ENCODE measurements at places on chromosomes 1 and 21.

- DNase-seq, result no peak
Observed at GRCh38 chr21:42319376-42319775, 4.2 kb upstream of the TFF3 start.

GRCh38 chr1:214380396-214380795, 99.4 kb downstream of the SMYD2 start:
- peak; percentile 41 for DNase-seq

DNA sequence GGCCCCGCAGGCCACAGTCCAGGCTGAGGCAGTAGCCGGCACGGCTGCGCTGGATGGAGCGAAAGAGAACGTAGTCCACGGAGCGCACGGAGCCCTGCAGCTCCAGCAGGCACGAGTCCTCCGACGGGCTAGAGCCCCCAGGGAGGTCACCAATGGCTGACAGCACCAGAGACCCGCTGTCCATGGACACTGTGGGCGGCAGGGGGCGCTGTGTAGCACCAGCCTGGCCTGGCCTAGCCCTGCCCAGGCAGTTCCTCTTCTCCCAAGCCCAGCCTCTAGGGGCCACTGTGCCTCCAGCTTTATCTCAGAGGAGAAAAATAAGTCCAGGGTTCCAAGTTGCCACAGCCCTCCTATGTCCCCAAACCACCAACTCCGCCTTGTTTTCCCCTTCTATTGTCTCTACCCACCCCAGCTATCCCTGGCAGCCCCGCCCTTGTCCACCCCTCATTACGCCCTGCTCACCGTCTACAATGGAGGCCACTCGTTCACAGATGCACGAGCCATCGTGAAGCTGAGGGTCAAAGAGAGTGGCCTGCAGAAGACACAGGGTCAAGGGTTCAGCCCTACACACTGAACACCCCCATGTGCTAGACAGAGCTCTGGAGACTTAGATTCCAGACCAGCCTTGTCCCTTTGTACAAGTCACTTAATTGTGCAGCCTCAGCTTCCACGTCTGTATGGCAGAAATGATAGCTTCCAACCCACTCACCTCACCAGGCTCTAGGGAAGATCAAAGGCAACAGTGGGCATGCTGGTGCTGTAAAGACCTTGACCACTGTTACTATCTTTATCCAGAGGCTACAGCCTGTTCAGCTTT, 4.4 kb downstream of the ENTREP3 start:
- peak; percentile 89 for DNase-seq

- DNase-seq, result no peak
Observed at GRCh38 chr1:24351247-24351646, 32.1 kb downstream of the GRHL3 start.

DNA sequence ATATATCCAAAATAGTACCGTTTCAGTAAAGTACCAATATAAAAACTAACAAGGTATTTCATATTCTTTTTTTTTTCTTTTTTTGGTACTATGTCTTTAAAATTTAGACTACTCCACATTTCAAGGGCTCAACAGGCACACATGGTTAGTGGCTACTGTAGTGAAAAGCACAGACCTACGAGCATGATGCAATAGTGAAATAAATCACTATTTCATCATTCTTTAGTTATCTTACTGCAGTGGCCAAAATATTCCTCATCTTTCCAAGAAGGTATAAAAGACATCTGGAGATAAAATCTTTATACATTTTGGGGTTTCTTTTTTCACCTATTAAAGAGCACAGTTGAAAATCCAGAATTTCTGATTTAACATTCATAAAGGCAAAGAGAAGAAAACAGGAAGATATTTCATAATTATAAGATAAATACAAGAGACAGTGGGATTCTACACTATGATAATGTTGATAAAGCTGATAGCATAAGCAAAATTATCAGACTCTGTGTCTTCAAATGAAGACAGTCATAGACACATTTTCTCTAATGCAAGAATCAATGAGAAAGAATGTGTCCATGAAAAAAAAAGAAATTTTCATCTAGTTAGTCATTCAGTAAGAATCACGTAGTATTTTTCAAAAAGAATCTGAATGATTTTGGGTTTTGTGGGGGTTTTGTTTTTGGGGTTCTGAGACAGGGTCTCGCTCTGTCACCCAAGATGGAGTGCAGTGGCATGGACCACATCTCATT, 41.9 kb downstream of the CEP170 start:
- peak; percentile 4 for DNase-seq

- DNase-seq, result no peak
Observed at GRCh38 chr21:36751383-36751782, 52.5 kb downstream of the SIM2 start.
